OCI-M1 (cell line): ENCODE measurements at places on chromosomes 7 and 10.

DNA sequence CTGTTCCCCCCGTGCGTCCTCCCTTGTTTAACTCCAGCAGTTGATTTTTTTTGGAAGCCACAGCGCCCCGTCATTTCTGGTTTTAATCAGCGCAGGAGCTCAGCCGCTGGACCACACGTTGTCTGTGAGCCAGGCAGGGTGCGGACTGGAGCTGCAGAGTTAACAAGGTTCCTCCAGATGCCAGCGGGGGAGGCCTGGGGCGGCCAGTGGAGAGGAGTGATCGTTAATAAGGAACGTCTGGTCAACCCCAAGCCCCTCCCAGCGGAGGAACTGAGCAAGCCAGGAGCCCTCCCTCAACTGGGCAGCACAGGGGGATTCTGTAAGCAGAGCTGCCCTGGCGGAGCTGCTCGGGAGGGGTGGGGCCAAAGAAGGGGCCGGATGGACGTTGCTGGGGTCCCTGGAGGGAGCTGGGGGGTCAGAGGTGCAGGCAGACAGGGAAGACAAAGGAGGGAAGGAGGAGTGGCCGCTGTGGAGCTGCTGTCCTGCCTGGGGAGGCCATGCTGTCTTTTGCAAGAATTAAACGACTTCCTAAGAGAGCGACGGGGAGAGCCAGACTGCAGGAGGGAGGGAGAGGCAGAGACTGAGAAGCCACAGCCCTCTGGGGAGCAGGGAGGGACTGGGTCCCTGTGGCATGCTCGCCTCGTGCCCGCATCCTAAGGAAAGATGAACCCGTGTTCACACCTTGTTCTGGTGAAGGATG lies 537.1 kb upstream of the FOXK1 start:
- no peak for DNase-seq

DNA sequence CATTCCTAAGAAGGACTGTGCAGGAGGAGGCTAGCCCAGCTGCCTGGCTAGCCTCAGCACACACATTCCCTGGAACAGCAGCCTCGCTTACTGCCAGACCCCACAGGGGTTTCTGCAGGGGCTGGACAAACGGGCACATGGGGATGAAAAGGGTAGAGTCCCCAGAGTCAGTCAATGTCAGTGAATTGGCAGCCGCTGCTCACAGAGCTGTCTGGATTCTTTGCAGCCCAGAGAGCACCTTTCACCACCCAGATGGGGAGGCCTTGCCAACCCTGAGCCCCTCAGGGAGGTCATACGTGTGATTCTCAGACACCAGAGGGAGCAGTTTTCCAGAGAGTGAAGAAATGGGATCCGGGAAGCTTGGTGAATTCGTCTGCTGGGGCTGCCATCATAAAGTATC lies 143.3 kb downstream of the KCNMA1 start:
- DNase-seq = peak; percentile 21

- no peak for DNase-seq
Measured at GRCh38 chr7:153886506-153887441, 165.4 kb upstream of the DPP6 start.

DNA sequence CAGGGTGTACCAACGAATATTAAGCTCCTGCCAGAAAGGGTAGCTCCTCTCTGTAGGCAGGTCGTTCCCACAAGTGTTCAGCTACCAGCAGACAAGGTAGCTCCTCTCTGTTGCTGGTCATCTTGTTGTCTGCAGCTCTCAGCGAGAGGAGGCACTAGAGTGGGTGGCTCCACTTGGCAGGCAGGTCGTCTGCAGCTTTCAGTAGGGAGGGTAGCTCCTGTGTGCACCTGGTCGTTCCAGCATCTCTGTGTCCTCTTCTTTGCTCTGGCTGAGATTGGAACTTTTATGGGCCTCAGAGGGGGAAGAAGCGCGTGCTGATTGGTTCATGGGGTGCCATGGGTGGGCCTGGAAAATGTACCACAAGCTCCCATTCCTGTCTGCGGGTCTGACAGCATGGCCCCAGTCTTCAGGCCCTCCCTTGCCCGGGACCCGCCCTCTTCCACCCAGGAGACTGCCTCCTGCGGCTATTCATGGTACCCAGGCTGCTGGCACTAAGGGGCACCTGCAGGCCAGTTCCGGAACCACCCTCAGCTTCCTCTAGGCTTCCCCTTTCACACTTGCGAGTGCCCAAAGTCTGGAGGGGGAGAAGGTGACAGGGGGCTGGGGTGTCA lies 63.9 kb upstream of the CACNA2D1 start:
- DNase-seq = no peak
